NCI-H1092 (cell line): ENCODE measurements at places on chromosomes 16 and 17.

DNA sequence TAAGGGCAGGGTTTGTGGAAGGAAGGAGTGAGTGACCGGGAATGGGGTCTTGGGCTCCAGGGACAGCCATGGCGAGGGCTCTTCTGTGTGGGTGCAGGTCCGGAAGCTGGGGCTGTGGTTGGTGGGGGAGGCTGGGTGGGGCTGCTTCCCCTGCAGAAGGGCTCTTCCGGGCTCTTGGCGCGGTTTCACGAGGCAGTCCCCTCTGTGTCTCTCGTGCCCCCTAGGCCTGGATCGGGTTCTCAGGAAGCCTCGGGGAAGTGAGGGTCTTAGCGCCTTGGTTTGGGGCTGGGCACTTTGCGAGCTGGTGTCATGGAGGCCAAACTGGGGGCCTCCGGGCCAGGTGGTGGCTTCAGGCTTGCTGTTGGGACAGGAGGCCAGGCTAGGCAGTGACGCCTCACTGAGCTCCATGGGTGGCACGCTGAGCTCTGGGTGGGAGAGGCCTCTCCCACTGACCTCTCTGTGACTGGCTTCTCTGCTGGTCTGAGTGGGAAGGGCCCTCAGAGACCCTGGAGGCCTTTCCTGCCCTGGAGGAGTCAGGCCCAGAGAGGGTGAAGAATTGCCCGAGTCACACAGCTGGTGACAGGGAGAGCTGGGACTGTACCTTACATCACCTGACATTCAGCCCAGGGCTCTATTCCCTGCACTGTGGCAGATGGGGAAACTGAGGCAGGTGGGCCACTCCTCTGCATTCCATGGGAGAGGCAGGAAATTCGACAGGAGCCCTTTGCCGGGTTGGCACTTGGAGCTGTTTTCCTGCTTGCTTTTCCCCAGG lies 8.2 kb downstream of the ADCY7 start:
- DNase-seq = no peak

GRCh38 chr17:35257208-35257659 lies 14.4 kb downstream of the SLFN5 start:
- peak; percentile 12 for DNase-seq

GRCh38 chr17:82173351-82174041 lies 39.1 kb downstream of the CCDC57 start:
- no peak for DNase-seq

- no peak for DNase-seq
These were observed 17.8 kb upstream of the NTN1 start for GRCh38 chr17:9003355-9004131.

GRCh38 chr17:69461951-69462369 lies 47.5 kb downstream of the MAP2K6 start:
- DNase-seq = no peak

- no peak for DNase-seq
These were observed at the start of gene TMEM106A for GRCh38 chr17:43211480-43212402. Gene TMEM106A (plus strand): TSS chr17:43211875. CDS start chr17:43213042, 1,167 bp downstream.

DNA sequence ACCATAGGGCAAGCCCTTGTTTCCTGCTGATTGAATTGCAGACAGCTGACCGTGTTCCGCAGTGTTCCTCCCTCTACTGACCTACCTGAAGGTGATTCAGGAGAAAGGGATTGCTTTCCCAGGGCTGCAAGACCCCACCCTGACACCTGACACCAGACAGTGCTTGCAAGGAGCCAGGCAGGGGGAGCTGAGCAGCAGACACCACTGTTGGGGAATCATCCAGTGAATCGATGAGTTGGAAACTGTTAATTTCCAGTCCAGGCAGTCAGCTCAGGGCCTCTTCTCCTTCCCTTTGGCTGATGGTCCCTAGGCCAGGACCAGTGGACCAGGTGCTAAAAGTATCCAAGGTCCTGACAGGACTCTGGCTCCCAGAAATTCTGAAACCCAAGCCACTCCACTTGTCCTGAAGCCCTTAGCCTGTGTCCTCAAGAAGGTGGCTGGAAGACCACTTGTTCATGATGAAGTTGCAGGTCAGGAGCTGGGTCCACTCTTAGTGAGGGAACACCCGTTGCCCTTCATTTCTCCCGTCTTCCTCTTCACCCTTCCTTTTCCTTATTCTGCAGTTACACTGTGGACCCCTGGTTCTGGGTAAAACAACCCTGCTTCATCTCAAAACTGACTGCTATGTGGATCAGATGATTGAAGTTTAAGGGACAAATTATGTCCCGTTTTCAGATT lies 9.5 kb upstream of the UNK start:
- DNase-seq = no peak

- peak; percentile 55 for DNase-seq
These were observed 7.0 kb upstream of the ZFHX3 start for GRCh38 chr16:73054813-73055482.

DNA sequence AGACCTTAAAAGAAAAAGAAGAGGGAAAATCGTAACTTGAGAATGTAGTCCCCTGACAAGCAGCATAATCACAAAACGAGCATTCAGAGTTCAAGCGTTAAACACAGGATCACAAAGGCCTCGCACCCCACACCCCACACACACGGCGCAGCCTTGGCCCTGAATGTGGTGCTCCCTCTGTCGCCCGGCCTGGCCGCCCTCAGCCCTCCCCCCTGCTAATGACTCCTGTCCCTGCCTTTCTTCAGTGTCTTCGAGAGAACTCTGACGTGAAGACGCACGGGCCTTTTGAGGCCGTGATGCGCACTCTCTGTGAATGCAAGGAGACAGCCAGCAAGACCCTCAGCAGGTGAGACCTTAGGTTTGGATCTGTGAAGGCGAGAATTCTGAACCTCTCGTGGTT lies 47.5 kb upstream of the ENDOV start:
- no peak for DNase-seq

- DNase-seq = no peak
These were observed 11.2 kb upstream of the ADAM11 start for GRCh38 chr17:44747566-44747965.

- DNase-seq = no peak
These were observed 48.2 kb downstream of the IL21R start for GRCh38 chr16:27450196-27450549.

DNA sequence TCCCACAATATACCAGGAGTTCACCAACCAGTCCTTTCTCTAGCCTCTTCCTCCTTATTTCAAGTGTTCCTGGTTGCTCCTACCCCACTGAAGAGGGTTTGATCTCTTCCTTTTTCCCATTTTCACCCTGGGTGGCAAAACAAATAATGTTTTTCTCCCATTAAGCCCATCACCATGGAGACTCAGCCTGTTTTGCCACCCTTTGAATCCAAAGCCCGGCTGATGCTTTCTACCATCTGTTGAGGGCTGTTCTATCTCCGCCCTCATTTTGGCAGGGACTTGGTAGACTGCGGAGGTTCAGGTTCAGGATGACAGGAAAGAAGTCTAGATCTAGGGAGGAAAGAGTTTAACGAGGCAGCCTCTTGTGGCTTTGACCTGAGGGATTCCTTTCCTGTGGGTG lies 2.6 kb downstream of the DNAH2 start:
- no peak for DNase-seq

- no peak for DNase-seq
These were observed 72.6 kb upstream of the METRNL start for GRCh38 chr17:83006515-83007455.

DNA sequence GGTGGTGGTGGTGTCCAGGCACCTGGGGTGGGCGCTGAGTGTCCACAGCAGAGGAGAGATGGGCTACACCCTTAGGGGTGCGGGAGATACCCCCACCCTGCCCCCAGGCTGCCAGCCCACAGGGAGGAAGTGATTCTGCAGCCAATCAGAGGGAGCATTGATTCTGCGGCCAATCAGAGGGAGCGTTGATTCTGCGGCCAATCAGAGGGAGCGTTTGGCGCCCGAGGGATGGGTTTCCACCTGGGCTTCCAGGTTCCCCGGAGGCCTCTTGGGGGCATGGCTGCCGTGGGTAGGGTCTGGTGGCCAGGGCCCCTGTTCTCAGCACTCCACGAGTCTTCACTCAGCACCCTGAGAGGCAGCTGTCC lies 28.2 kb upstream of the ACSF3 start:
- no peak for DNase-seq

DNA sequence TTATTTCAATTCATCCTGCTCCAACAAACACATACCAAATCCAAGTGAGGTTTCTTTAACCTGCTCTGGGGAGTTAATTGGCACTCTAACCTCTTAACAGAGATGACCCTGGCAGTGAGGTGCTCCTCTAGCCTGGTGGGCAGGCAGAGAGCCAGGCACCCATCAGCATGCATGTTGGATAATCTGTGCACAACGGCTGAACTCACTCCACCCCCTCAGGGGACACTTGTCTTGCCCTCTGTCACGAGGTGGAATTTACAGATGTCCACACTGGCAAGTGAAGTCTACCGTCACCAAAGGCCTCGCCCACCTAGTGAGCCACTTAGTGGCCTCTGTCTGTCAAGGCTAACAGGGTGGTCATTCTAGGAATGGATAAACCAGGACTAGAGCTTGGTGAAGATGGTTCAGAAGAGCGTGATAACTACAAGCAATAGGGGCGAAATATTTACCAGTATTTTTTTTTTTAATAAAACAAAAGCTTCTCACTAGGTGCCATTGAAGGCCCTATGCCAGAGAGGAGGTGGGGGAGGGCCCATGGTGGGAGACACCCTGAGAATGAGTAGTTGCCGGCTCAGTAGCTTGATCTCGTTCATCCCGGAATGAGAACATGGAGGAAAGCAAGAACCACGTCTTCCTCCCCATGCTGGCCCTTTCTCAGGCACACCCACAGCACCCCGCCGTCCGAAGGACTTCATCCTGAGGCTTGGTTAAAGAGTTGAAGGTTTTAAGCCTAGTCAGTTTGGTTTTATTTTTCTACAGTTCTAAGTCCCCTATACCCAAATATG lies 25.2 kb downstream of the PLD6 start:
- no peak for DNase-seq

GRCh38 chr17:78572239-78573205 lies 4.7 kb downstream of the DNAH17 start:
- no peak for DNase-seq

DNA sequence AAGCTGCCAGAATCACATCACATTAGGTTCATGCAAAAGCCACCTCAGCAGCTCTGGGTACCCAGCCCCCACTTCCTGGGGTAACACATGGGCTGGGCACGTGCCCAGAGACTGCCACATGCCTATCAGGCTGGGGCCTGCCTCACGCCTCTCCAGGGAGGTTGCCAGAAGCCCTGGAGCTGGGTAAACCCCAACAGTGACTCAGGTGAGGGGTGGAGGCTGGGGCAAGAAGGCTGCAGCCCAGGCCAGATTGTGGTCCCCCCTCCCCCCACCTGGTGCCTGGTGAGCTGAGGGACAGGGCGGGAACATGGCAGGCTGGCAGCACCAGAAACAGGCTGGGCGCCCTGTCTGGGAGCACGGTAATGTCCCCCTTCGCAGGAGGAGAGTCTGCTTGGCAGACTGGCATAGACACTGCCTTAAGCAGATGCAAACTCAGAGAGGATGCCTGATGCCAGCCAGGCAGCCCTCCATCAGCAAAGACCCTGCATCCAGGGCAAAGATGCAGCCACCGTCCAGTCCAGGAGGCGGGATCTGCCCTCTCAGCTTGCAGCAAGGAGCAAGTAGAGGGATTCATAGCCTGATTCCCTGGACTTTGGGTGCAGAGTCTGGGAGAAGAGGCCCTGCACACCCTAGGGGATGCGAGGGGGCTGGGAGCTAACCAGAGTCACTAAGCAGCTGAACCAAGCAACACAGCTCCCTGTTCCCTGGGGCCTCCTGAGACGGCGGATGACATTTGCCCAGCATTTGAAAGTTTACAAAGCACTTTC lies 28.8 kb downstream of the NGFR start:
- DNase-seq = no peak

GRCh38 chr16:64773638-64774037 lies 348.2 kb downstream of the CDH11 start:
- DNase-seq = no peak

DNA sequence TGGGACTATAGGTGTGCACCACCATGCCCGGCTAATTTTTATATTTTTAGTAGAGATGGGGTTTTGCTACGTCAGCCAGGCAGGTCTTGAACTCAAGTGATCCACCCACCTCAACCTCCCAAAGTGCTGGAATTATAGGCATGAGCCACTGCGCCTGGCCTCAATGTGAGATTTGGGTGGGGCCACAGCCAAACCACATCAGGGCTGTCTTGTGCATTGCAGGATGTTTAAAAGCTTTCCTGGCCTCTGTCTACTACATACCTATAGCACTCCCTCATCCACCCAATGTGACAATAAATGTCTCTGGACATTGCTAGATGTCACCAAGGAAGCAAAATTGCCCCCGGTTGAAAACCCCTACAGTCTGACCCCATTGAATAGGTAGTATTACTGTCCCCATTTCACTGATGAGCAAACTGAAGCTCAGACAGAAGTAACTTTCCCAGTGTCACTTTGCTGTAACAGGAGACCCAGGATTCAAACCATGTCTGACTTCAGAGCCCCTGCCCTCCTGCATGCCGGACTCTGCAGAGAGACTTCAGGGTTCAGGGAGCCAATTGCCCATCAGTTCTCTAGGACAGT lies 3.6 kb upstream of the MAP3K14 start:
- DNase-seq = no peak

- no peak for DNase-seq
These were observed 70.3 kb downstream of the CMC2 start for GRCh38 chr16:80936410-80936809.

DNA sequence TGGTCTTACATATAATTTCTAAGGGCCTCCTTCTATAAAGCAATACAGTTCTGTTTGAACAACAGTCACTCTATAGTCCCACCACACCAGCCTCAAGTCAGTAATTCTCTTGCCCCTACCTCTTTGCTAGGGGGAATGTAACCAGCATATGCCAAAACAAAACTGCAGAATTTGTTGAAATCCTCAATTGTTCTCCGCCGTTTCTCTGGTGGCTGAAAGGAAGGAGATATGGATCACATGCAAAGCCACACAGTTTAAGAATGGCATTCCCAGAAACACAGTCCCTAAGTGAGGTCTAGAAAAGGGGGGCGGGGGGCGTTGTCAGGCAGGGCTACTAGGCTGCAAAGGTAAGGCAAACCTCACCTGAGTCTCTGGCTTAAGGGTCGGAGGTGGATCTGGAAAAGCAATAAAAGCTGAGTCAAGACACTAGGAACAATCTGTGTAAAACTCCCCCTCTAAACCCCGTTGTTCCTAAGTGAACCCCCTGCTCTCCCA lies 1.9 kb downstream of the PHF23 start:
- no peak for DNase-seq

- no peak for DNase-seq
These were observed 985.0 kb upstream of the GOT2 start for GRCh38 chr16:59719121-59719520.

DNA sequence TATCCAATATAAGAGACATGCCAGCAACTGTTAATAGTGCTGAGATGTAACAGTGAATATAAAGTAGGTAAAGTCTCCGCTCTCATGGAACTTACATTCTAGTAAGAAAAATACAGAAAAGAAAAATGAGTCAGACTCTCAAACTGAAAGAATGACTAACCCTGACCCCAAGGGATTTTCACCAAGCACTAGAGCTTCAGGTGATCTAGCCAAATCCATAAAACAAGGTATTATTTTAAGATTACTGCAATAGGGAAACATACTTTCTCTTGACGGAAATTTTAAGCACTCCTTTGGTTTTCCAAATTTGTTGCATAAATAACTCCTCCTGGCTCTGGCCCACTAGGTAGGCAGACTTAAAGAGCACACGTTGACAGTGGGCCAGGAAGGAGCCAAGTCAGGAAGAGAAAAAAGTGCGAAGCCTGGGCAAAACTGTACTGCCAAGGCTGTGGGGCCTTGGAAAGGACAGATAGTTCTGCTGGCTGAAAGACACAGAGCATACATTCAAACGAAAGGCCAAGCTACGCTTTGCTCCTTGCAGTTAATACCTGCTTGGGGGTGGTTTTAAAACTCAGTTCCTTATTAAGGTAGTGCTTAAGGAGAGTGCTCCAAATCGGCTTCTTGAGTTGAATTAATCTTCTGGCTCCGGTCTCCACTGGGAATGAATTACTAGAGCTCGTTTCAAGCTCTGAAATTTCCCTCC lies 1.4 kb downstream of the GOT2 start:
- DNase-seq = no peak

GRCh38 chr17:74070374-74070773 lies 133.1 kb upstream of the RPL38 start:
- DNase-seq = no peak
